ENCODE measurements at places on chromosomes 6 and 20.
A peak's percentile ranks its signal among the peaks of the same experiment; 100 is the strongest.

- no peak for ATAC-seq
Observed at GRCh38 chr6:33211666-33212422, 3.5 kb downstream of the RING1 start.

DNA sequence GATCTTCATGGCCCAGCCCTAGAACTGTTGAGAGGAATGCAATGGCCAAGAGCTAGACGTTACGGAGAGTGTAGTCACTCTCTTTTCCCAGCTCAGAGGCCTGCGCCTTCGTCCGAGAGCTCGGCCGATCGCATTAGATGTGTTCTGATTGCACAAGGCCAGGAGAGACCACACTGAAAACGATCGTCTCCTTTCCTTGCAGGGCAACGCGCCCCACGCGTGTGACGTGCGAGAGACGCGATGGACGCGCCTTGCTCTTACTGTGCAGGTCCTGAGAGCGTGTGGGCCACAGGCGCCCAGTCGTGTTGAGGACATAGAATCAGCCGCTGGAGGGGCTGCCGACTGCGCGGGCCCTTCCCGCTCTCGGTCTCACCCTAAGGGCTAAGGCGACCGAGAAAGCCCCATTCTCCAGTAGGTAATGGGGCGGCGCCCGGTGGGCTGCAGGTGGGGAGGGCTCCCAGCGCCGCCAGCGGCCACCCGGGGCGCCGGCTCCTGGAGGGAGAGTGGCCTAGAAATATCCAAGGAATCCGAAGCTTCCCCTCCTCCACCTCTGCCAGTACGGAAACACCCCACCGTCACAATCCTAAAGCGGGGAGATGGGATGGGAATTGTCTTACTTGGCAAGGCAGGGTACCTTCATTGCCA, 26.9 kb downstream of the TFAP2B start:
- no peak for ATAC-seq

DNA sequence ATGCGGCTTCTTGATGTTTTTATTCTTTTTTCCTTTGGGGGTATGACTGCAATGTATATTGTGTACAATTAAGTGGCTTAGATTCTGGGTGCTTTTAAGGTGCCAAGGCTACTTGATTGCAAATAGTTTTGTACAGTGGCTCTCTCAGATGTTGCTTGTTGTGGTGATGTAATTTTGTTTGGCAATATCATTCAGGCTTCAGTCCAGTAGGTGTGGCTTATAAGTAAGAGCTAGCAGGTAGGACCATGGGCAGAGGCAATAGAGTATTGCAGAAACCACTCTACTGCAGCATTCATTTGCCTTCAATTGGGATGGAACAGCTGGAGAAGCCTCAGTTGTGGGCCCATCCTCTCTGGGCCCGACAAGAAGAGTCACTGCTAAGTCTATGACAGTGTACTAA, 407.9 kb upstream of the MAN1A1 start:
- ATAC-seq = no peak

DNA sequence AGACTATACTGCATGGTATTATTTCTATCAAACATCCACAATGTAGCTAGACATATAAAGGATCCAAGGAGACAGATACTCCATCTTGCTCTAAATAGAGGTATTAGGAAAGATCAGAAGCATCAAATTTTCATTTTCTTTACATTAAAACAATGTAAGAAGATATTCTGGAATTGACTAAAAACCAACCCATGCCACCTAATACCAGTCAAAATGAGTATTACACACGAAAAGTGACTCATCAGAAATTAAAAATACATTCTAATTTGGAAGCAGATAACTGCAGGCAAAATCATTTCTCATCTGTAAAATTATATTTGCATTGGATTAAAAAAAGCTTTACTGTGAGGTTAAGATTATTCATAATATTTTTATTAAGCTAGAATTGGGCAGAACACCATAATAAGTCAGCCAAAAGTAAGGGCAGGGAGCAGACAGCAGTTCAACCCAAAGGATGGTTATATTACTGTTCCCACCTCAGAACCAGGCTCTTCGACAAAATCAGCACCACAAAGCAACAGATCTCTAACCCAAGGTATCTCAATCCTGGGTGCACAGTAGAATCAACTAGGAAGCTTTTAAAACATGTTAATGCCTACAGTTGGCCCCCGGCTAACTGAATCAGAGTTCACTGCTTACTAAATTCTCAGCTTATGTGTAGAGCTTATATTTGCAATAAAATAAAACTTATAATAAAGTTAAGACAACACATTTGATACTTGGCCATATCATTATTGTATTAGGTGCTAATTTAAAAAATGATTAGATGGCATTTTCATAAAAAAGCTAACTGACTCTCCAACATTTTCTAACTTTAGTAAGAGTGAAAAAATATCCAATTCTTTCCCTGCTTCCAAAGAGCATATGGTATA, 35.2 kb downstream of the SAMD3 start:
- peak; percentile 79 for ATAC-seq

DNA sequence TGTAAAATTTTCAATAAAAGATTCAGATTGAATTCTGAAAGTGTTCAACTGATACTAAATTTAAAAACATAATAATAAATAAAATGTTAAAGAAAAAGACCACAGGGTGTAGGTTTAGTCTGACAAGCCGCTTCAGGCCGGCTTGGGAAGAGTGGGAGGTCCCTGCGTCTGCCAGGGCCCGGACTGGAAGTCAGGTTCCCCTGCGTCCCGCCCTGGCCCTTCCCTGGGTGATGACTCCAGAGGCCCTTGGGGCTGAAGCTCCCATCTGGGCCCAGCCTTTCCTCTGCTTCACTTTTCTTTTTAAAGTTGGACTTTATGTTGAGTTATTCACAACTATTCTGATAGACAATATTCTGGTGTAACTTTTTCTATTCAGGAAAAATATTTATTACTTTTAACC, 93.3 kb downstream of the SMOC2 start:
- ATAC-seq = no peak

DNA sequence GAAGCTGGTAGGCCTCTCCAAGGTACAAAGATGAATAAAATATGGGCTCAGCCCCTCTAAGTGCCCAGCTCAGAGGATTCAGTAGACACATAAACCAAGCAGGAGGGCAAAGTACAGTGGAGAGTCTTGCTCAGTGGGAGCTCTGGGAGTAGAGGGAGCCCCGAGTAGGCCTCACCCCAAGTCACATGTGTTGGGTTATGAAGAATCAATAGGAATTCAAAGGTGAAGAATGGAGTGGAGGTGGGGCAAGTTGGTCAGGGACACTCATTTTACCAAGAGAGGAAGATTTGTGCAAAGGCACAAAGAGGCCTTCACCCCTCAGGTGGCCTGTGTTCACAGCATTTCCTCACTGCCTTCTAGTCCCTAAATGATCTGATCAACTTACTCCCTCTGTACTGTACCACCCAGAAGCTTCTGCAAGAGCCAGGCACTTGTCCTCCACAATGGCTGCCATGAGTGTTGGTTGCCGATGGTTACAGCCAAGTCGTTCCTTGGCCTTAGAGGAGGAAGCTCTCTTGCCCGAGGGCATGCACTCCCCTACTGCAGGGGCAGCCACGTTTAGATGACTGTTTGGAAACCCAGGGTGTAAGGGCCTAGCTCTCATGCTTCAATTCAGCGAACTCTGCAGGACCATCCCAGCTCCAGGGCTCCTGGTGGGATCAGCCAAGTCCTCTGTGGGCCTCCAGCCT, 6.7 kb upstream of the CDKN1A start:
- ATAC-seq = no peak
